Caco-2 (cell line): ENCODE measurements at places on chromosomes 11 and 22. TPM values are rescaled to one million over a fixed set of nuclear protein-coding genes. Genes with fewer than 3 reads are reported as not detected.

- H3K27me3 ChIP-seq: no peaks in the 10 kb centered on the region
- H3K27ac ChIP-seq: no peak overlapping the region
- H3K36me3 ChIP-seq: peaks cover 4% of the 10 kb centered on the region
- H3K4me3 ChIP-seq: no peak overlapping the region
These were observed 3.9 kb downstream of the RHBDD3 start for GRCh38 chr22:29263791-29264276.

DNA sequence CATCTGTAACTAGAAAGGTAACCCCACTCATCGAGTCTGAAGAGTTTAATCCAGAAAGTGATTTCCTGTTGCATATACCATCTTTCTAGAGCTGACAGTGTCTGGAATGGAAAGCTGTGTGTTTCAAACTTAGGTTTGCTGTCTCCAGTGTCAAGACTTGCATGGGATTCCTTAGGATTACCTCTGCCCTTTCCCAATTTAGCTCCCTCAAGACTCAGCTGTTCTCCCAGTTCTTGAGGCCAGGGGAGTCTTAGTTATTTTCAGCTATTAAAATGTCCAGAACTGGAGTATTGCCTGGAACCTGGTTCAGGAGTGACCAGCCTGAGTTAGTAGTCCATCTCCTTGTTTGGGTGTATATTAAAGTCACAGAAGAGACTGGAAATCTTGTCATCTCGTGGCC, 25.0 kb upstream of the LDHA start:
- H3K4me3 ChIP-seq: no peak overlapping the region
- peaks cover 3% of the 10 kb centered on the region; the same call in 1 of the 2 replicates for H3K36me3 ChIP-seq
- peaks cover 11% of the 10 kb centered on the region for H3K4me1 ChIP-seq
- H3K27ac ChIP-seq: no peak overlapping the region
- H3K27me3 ChIP-seq: no peaks in the 10 kb centered on the region
- no peak for DNase-seq

DNA sequence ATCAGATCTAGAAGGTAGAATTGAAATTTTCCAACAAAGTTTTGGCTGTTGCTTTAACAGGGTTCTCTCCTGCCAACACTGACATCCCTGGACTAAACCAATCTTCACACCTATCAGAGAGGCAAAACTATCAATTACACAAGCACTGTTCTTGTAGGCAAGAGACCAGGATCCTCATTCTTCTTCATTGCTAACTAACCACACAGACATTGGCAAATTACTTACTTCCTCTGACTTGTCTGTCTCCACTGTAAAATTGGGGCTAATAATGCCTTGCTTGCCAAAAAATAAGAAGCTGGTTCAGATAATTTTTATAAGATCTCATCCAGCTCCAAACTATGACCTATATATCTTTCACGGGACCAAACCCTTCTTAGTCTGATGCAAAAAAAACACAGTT, 93.8 kb upstream of the DDI1 start:
- no peaks in the 10 kb centered on the region for H3K27me3 ChIP-seq
- peaks cover 6% of the 10 kb centered on the region; the same call in 1 of the 2 replicates for H3K4me1 ChIP-seq
- H3K4me3 ChIP-seq: no peak overlapping the region

- no peaks in the 10 kb centered on the region for H3K4me1 ChIP-seq
- no peaks in the 10 kb centered on the region for H3K27me3 ChIP-seq
- H3K4me3 ChIP-seq: no peak overlapping the region
These were observed 1418.2 kb downstream of the TBC1D22A start for GRCh38 chr22:48180631-48181030.

DNA sequence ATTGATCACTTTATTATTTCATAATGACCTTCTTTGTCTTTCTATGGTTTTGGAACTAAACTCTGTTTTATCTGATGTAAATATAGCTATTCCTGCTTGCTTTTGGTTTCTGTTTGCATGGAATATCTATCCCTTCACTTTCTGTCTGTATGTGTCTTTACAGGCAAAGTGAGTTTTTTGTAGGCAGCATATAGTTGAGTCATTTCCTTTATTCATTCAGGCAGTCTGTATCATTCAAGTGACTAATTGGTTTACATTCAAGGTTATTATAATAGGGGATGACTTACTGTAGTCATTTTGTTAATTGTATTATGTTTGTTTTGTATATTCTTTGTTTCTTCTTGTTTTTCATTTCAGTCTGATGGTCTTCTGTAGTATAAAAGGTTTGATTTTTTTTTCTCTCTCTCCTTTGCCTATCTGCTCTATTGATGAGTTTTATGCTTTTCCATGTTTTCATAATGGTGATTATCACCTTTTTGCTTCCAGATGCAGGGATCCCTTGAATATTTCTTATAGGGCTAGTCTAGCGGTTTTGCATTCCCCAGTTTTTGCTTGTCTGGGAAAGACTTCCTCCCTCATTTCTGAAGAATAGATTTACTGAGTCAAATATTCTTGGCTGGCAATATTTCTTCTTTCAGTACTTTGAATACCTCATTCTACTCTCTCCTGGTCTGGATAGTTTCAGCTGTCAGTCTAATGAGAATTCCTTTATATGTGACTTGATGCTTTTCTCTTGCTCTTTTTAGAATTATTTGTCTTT, 50.4 kb downstream of the GDPD4 start:
- no peaks in the 10 kb centered on the region for H3K4me1 ChIP-seq
- no peak for DNase-seq
- no peaks in the 10 kb centered on the region for H3K36me3 ChIP-seq
- H3K27me3 ChIP-seq: no peaks in the 10 kb centered on the region

GRCh38 chr11:69121621-69122325, 34.0 kb upstream of the SMIM38 start:
- peak overlapping the region; percentile 97 for H3K27ac ChIP-seq
- no peaks in the 10 kb centered on the region; the same call in none of the 2 replicates for H3K36me3 ChIP-seq
- DNase-seq: peak; percentile 46
- no peak overlapping the region for H3K4me3 ChIP-seq
- H3K4me1 ChIP-seq: peaks cover 35% of the 10 kb centered on the region
- H3K27me3 ChIP-seq: no peaks in the 10 kb centered on the region

DNA sequence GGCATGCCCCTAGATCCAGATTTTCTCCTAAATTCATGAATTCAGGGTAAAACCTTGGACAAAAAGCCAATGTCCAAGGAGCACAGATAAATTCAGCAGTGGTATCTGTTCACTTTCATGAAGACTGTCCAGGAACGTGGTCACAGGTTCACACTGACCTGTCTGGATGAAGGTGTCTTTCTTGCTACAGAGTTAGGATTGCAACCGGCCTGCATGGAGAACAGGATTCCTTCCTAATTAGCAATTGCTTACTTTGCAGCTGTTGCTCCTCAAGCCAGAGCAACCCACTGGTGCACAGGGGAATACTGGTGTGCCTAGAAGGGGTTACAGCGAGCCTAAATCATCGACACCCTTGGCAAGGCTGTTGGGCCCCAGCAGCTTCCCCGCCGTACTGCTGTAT, 47.6 kb downstream of the LMO2 start:
- H3K4me3 ChIP-seq: no peak overlapping the region
- H3K27ac ChIP-seq: no peak overlapping the region
- H3K36me3 ChIP-seq: no peaks in the 10 kb centered on the region
- H3K4me1 ChIP-seq: no peaks in the 10 kb centered on the region
- no peak for DNase-seq
- H3K27me3 ChIP-seq: no peaks in the 10 kb centered on the region; the same call in 1 of the 2 replicates

DNA sequence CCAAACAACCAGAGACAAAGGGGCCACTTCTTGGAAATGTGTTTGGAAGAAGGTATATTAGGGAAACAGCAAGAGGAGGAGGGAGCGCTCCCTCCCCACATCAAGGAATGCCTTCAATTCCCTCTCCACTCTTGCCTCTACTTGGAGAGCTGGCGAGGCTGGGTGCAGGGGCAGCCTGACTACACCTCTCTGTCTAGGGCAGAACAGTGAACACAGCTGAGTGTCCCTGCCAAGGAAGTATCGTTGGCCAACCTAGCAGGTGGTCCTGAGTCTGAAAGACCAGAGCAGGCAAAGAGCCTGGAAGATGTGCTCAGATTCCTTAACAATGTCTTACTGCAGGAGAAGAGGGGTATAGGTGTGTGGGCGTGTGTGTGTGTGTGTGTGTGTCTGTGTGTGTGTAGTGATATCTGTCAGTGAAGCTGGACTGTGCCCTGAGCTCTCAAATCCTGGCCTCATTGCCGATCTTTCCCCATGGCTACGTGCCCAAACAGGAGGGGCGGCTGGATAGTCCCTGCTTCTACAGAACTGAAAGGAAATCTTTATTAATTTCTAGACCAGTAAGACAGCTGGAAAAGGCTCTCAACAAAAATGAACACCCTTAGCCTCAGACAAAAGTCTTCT, 46.8 kb downstream of the PAMR1 start:
- H3K36me3 ChIP-seq: no peaks in the 10 kb centered on the region
- H3K4me1 ChIP-seq: no peaks in the 10 kb centered on the region
- H3K27ac ChIP-seq: no peak overlapping the region
- H3K4me3 ChIP-seq: no peak overlapping the region
- H3K27me3 ChIP-seq: no peaks in the 10 kb centered on the region

DNA sequence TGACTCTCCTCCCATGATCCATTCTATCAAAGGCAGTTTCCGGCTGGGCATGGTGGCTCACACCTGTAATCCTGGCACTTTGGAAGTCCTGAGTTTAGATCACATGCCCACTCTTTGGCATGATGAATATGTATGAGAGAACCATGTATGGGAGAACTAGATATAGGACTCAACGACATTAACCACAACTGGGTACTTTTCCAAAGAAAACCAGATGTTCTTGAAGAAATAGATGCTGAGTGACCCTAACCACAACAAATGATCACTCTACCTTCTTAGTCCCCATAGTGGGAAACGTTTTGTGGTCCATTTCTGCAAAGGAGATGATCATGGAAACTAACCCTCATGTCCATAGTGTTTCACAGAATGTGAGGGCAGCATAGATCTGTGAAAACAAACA, 13.6 kb downstream of the FJX1 start:
- no peak for DNase-seq
- H3K27ac ChIP-seq: no peak overlapping the region
- H3K4me1 ChIP-seq: peaks cover 20% of the 10 kb centered on the region
- no peaks in the 10 kb centered on the region for H3K36me3 ChIP-seq
- H3K27me3 ChIP-seq: no peaks in the 10 kb centered on the region

DNA sequence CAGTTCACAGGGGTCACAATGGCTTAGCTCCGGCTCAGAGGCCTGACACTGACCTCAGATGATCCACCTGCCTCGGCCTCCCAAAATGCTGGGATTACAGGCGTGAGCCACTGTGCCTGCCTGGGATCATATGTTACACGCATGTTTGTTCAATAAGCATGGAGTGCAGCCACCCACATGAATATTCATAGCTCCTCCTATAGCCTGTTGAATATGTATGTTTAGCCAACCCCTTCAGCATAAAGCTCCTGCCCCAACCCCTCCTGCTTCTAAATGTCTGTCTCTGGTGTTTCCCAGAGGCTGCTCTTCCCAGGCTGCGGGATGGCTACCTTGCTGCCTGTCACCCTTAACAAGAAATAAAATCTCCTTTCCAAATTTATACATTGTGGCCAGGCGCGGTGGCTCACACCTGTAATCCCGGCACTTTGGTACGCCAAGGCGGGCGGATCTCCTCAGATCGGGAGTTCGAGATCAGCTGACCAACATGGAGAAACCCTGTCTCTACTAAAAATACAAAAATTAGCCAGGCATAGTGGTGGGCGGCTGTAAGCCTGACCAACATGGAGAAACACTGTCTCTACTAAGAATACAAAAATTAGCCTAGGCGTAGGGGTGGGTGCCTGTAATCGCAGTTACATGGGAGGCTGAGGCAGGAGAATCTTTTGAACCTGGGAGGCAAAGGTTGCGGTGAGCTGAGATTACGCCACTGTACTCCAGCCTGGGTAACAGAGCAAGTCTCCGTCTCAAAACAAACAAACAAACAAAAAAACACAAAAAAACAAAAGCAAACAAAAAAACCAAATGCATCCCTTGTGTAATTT, 1.1 kb upstream of the APOBEC3F start:
- peak overlapping the region; percentile 63 for H3K27ac ChIP-seq
- H3K36me3 ChIP-seq: no peaks in the 10 kb centered on the region
- peaks cover 9% of the 10 kb centered on the region for H3K4me1 ChIP-seq
- no peak overlapping the region for H3K4me3 ChIP-seq

GRCh38 chr11:87851234-87851633, 324.0 kb downstream of the RAB38 start:
- H3K27ac ChIP-seq: no peak overlapping the region
- H3K27me3 ChIP-seq: no peaks in the 10 kb centered on the region
- no peak for DNase-seq

GRCh38 chr22:19410941-19411689, 20.4 kb downstream of the HIRA start:
- H3K4me3 ChIP-seq: no peak overlapping the region
- H3K27me3 ChIP-seq: no peaks in the 10 kb centered on the region
- no peak for DNase-seq
- no peaks in the 10 kb centered on the region for H3K4me1 ChIP-seq
- no peaks in the 10 kb centered on the region; the same call in none of the 2 replicates for H3K36me3 ChIP-seq
- no peak overlapping the region for H3K27ac ChIP-seq

- no peaks in the 10 kb centered on the region for H3K4me1 ChIP-seq
- H3K36me3 ChIP-seq: no peaks in the 10 kb centered on the region
- H3K27me3 ChIP-seq: no peaks in the 10 kb centered on the region
These were observed 199.2 kb downstream of the MN1 start for GRCh38 chr22:27602390-27602789.

GRCh38 chr11:7115780-7116179, 27.0 kb downstream of the RBMXL2 start:
- no peak overlapping the region for H3K27ac ChIP-seq
- no peaks in the 10 kb centered on the region for H3K36me3 ChIP-seq
- DNase-seq: no peak
- H3K27me3 ChIP-seq: no peaks in the 10 kb centered on the region
- no peak overlapping the region for H3K4me3 ChIP-seq
- H3K4me1 ChIP-seq: no peaks in the 10 kb centered on the region

- H3K36me3 ChIP-seq: peaks cover 8% of the 10 kb centered on the region
- no peak overlapping the region for H3K4me3 ChIP-seq
- no peaks in the 10 kb centered on the region for H3K27me3 ChIP-seq
- no peak for DNase-seq
- H3K4me1 ChIP-seq: peaks cover 9% of the 10 kb centered on the region
- H3K27ac ChIP-seq: peak overlapping the region; percentile 25
These were observed 7.3 kb downstream of the CDC42EP2 start for GRCh38 chr11:65321828-65322485.

DNA sequence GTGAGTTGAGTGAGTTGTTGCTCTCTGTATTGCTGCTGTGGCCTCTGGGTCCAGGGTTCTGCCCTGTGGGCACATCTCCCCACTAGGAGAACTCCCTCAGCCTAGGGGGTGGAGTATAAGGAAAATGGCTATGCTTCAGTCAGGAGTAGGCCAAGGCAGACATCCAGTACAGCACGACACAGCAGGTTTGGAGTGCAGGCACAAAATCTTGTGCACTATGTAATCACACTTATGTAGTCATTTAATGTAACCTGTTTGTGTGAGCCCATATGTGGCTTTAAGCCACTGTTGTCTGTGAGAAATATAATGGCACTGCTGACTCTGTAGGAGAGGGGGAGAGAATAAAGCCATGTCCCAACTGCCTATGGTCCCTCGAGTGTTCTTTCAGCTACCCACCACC, 90.1 kb downstream of the CCDC83 start:
- no peaks in the 10 kb centered on the region for H3K27me3 ChIP-seq
- DNase-seq: no peak
- H3K36me3 ChIP-seq: no peaks in the 10 kb centered on the region
- no peak overlapping the region for H3K4me3 ChIP-seq

GRCh38 chr11:64372802-64373597, 14.0 kb downstream of the RPS6KA4 start:
- peak overlapping the region; percentile 42 for H3K4me3 ChIP-seq
- H3K27me3 ChIP-seq: no peaks in the 10 kb centered on the region
- 0 out of 2 replicates have a peak, but pooled peaks cover 3% of the 10 kb centered on the region for H3K4me1 ChIP-seq
- no peaks in the 10 kb centered on the region; the same call in 1 of the 2 replicates for H3K36me3 ChIP-seq
- H3K27ac ChIP-seq: peak overlapping the region; percentile 88

- H3K27ac ChIP-seq: no peak overlapping the region
- H3K4me3 ChIP-seq: no peak overlapping the region
- no peaks in the 10 kb centered on the region for H3K27me3 ChIP-seq
- no peaks in the 10 kb centered on the region for H3K4me1 ChIP-seq
- DNase-seq: no peak
These were observed 3.7 kb upstream of the DBX1 start for GRCh38 chr11:20163783-20164481.

OR51I1 gene
- not detected in 2 replicates for total RNA-seq

TMEM45B gene
- 58.2 and 60.0 TPM in 2 replicates for total RNA-seq

APOA4 gene
- total RNA-seq: 1.8 and 3.3 TPM in 2 replicates

GGT1 gene
- total RNA-seq: 9.4 and 12.4 TPM in 2 replicates

LRRC74B gene
- not detected in 2 replicates for total RNA-seq

FDXACB1 gene
- total RNA-seq: 4.3 and 4.7 TPM in 2 replicates
